Erythroblast (primary cell): ENCODE measurements at places on chromosomes 1 and 21.

GRCh38 chr1:232939748-232940147 lies 10.7 kb upstream of the NTPCR start:
- DNase-seq: no peak

DNA sequence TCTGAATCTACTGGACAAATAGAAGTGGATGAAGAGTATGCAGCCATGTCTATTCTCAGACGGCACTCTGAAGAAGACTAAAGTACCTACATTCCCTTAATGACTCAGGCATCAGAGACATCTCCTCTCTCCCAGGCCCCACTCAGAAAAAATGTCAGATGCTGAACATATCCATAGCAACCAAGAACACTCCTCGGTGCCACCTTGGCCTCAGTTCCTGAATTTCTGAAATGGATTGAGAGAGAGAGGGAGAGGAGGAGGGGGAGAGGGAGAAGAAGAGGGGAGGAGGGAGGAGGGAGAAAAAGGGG lies 16.0 kb upstream of the OVAAL start:
- no peak for DNase-seq

- DNase-seq: no peak
Observed at GRCh38 chr1:171434717-171435346, 50.5 kb upstream of the PRRC2C start.

GRCh38 chr1:117571496-117571895 lies 34.4 kb upstream of the TENT5C start:
- no peak for DNase-seq

DNA sequence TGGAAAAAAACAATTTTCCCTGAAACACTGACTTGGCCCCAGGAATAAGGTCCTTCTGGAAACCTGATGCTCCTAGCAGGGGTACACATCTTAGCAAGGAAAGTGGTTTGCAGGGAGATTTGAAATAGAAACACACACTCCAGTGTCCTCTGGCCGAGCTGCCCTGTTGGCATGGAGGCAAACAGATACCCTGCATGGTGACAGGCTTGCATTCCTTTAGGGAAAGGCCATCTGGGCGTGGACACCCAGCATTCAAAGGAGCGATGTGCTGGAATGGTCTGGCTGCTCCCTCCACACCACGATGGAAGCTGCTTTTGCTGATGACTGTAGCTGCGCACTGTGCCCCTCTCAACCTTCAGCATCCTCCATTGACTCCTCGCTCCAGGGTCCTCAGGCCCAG lies 41.5 kb upstream of the BCAR3 start:
- DNase-seq: no peak

DNA sequence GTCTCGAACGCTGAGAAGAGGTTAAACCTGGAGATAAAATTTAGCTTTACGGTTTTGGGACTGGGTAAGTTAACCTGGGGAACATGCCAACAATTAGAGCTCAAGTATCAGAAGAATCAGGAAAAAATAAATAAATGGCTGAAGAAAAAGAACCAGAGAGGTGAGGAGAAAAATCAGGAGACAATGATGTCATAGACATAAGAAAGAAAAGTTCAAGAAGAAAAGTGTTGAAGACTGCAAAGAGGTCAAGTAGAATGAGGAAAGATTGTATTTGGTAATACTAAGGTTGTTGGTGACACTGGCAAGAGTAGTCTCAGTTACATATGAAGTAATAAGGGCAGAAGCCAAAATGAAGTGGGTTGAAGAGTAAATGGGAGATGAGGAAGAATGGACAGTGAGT lies 26.0 kb downstream of the CDKN2C start:
- DNase-seq: no peak

DNA sequence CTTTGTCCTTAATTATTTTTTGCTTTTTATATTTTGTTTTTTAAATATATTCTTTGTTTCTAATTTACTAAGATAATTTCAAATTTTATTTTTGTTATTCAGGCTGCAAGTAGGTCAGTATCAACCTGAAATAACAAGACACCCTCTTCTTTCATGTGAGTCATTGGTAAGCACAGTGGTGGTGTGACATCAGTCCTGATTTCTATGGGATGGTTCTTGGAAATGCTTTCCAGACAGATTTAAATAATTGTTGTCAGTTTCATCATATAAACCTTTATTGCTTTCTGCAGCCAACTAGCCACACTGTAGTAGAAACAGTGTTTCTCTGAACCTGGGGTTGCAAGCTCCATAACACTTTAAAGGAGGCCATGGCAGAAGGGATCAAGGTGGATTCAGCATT lies 157.5 kb upstream of the C21orf91 start:
- DNase-seq: no peak

DNA sequence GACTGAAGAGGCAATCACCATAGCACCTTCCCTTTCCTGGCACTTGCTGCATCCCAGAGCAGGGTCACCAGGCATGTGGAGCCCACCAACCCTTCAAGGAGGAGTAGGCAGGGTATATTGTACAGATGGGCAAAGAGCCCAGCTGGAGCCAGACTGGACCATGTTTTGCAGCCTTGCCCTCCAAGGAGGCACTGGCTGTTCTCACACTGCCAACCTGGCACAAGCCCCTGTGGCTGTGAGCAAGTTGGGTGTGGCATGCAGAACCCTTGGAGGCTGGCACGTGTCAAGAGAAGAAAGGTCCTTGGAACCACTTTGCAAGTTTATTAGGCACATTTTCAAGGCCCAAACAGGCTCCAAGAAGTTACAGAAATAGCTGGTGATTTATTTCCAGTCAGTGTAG lies 146.4 kb downstream of the FOXD2 start:
- no peak for DNase-seq
